Islet precursor cell (in vitro differentiated cells): ENCODE measurements at places on chromosomes 5 and 9.
A peak's percentile ranks its signal among the peaks of the same experiment; 100 is the strongest.

- DNase-seq = no peak
Measured at GRCh38 chr5:111345731-111346130, 121.5 kb downstream of the CAMK4 start.

GRCh38 chr9:88759364-88759763 lies 224.4 kb downstream of the NXNL2 start:
- no peak for DNase-seq

DNA sequence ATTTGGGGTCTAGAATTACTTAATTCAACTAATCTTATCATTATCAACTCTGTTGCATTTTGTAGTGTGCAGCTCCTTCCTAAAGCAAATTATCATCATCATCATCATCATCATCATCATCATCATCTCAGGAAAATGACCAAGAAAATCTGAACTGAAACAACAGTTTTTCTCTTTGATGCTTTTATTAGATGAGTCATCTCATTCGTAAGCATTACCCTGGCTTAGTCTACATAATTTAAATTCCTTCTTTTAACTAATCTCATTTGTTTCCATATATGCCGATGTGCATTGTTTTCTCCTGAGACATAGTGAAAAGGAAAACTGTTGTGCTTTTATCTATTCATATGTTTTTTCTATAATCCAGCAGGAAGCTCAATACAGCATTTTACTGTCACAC lies 173.0 kb upstream of the PDE4D start:
- no peak for DNase-seq

DNA sequence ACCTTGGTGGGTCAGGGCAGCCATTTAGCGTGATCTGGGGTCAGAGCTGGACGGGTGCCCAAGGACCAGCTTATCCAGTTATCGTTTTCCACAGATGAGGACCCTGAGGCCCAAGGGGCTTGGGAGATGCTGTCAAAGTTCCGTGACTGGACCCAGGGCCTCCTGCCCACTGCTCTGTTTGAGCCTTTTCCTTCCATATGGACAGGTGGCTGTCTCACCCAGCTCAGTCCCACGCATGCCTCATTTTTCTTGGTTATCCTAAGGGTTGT lies 56.5 kb downstream of the TRIP13 start:
- no peak for DNase-seq

DNA sequence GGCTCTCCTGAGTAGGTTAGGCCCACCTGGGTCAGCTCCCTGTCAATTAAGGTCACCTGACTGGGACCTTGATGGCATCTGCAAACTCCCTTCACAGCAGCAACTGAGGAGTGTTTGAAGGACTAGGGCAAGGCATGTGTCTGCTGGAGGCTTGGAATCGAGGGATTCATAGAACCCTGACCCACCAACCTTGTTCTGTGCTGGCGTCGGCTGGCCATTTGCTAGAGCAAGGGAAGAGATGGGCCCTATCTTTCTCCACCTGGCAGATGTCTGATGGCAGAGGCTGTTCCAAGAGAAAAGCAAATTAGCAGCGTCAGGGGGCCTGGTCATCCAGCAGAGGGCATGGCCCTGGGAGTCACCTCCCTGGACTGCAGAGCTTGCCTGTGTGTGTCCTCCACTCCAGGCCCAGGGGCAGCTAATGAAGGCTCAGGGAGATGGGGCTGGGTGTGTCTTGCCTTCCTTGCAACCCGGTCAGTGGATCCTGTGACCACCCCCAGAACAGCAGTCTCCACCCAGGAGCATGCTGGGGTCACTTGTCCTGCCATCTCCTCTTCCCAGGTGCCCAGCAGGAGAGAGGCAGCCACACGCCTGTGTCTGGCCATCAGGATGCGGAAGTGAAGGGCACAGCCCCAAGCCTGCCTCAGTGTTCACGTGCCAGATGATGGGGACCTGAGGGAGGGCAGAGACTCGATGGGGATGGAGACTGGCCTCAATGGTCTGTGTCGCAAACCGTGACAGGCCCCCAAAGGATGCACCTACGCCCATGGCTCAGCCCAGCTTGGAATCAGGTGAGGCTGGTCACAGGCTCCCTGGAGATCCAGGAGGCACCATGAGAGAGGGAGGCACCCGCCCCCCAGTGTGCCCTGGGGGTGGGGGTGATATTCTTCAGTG lies 53.9 kb downstream of the BARX1 start:
- DNase-seq = peak; percentile 43
